Anterior cingulate cortex (tissue), 58 donors: ENCODE measurements at places on chromosomes 16 and 17.

GRCh38 chr17:41098481-41098880, 539 bp upstream of the KRTAP4-8 start:
- DNase-seq: no peak

DNA sequence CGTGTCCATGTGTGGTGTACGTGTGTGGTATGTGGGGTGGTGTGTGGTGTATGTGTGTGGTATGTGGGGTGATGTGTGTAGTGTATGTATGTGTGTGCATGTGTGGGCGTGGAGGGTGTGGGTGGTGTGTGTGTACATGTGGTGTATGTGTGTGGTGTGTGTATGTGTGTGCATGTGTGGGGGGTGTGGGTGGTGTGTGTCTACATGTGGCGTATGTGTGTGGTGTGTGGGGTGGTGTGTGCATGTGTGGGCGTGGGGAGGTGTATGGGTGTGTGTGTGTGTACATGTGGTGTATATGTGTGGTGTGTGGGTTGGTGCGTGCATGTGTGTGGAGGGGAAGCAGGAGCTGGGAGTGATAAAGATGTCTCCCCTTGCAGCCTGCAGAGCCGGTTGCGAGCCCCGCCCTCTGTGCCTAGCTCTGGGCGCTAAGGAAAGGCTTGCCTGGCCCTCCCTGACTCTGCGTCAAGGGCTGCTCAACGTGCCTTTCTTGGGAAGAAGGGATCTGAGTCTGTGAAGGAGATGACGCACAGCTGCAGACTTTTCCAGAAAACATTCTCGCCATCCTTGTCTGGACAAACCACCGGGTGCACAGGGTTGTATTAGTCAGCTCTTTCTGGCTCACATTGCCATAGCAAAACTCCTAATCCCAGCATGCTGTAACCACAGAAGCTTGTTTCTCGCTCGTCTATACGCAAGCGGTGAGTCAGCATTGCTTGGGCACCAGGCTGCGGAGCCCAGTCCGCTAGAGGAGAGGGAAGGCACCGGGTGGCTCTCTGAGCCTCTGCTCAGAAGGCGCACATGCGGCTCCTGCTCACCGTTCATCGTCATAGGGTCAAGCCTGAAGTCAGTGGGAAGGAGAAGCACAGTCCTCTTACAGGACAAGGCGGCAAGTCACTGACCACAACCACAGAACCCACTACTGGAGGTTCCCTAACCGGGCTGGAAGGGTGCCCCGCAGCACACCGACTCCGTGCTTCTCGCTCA, 2.0 kb upstream of the CD300H start:
- DNase-seq: no peak

DNA sequence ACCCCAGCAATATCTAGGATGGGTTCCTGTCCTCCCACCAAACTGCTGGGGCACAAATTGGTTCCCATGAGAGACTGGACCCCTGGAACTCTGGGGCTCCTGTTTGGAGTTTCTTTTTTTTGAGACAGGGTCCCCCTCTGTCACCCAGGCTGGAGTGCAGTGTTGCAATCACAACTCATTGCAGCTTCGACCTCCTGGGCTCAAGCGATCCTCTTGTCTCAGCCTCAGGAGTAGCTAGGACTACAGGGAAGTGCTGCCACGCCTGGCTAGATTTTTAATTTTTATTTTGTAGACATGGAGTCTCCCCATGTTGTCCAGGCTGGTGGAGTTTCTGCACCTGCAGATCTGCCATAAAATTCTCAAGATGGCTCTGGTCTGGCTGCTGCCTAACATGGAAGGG, 56.3 kb upstream of the BRD7 start:
- no peak for DNase-seq

DNA sequence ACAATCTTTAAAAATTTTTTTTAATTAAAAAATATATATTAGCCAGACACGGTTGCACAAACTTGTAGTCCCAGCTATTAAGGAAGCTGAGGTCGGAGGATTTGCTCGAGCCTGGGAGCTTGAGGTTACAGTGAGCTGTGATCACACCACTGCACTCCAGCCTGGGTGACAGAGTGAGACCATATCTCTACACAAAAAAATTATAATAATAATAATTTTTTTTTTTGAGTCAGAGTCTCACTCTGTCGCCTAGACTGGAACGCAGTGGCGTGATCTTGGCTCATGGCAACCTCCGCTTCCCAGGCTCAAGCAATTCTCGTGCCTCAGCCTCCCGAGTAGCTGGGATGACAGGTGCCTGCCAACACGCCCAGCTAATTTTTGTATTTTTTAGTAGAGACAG, 23.8 kb downstream of the LITAF start:
- DNase-seq: no peak

DNA sequence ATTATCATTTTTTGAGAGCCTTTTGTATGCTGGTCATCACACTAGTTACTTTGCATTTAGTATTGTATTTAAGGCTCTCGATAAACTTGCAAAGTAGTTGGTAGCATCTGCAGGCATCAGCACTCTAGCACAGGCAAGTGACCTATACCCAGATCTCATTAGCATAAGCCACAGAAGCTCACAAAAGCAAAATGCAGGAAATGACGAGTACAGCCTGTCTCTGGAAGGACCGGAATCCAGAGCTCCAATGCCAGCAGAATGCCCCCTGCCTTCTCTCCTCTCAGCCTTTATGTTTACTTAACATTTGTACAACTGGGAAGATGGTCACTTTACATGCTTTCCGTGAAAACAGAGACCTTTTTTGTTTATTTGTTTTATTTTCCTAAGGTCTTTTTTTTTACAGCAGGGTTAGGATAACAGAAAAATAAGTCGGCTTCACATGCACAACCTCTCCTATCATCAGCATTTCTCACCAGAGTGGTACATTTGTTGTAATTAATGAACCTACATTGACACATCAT, 45.4 kb upstream of the MYOCD start:
- no peak for DNase-seq

- DNase-seq: no peak
These were observed 172.3 kb downstream of the KATNIP start for GRCh38 chr16:27722207-27722606.

- no peak for DNase-seq
These were observed 536.7 kb upstream of the HSBP1 start for GRCh38 chr16:83271123-83271522.

- DNase-seq: no peak
These were observed 6.2 kb downstream of the DNAJC7 start for GRCh38 chr17:42010898-42011516.

DNA sequence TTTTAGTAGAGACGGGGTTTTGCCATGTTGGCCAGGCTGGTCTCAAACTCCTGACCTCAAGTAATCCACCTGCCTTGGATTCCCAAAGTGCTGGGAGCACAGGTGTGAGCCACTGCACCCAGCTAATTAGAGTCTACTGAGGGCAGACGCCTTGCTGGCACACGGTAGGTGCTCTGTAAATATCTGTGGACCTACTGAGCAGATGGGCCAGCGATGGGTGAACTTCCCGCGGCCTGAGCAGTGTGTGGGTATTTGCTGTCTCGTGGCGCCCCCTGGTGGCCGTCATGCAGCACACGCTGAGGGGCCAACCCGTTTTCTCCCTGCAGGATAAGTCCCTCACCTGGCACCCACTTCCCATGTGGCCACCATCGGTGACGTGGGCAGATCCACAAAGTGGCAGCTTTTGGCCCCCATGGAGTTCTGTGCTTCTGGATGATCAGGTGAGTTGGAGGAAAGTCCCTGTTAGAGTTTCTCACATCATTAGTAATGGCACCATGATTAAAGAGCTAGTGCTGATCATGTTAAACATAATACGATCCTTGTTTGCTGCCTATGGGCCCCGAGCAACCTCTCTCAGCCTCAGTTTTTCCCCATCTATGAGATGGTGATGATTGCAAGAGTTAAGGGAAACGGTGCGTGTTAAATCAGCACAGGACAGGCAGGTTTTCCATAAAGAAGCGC, 40.7 kb downstream of the ZDHHC7 start:
- DNase-seq: peak; percentile 42

DNA sequence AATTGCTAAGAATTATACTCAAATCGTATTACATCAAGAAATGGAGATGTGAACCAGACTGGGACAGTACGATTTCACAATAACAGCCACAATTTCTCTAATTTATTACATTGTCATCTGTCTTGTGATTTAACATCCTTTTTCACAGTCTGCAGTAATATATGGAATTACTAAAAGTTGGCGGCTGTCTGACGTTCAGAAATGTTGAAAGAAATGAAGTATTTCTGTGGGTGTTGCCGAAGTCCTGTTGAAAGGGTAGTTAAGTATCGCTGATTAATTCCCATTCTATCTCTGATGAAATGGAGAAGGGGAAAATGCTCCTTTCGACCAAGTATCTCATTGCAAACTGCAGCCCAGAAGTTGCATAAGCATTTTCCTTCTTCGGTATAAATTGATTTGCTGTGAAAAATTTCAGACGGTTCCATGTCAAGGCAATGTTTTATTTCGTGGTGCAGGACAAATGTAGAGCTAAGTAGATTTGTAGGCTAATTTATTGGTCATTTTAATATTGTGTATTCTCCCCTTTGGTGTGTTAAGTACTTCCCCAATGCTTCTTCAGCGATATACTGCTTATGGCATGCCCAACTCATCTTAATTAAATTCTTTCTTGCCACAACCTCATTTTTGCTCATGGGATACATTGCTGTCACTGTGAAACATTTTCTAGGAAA, 775.2 kb upstream of the RBFOX1 start:
- DNase-seq: no peak

GRCh38 chr16:74449470-74449869, 28.2 kb upstream of the CLEC18B start:
- no peak for DNase-seq
